ENCODE measurements at places on chromosomes 2 and 18. TPM values are rescaled to one million over a fixed set of nuclear protein-coding genes. Genes with fewer than 3 reads are reported as not detected.

GRCh38 chr2:100592226-100592625 lies 29.4 kb downstream of the PDCL3 start:
- H3K4me3 ChIP-seq, result no peak overlapping the region
- no peak for DNase-seq
- no peaks in the 10 kb centered on the region for H3K27me3 ChIP-seq
- no peaks in the 10 kb centered on the region for H3K4me1 ChIP-seq
- no peak overlapping the region for H3K27ac ChIP-seq
- no peaks in the 10 kb centered on the region for H3K36me3 ChIP-seq

- H3K27me3 ChIP-seq, result no peaks in the 10 kb centered on the region
- no peak overlapping the region for H3K27ac ChIP-seq
- DNase-seq, result no peak
- H3K36me3 ChIP-seq, result no peaks in the 10 kb centered on the region
- H3K4me3 ChIP-seq, result no peak overlapping the region
- H3K4me1 ChIP-seq, result no peaks in the 10 kb centered on the region
Measured at GRCh38 chr2:158066046-158066713, 35.5 kb upstream of the UPP2 start.

GRCh38 chr2:163593982-163594381 lies 141.8 kb downstream of the FIGN start:
- H3K36me3 ChIP-seq, result no peaks in the 10 kb centered on the region
- no peak overlapping the region for H3K4me3 ChIP-seq
- H3K4me1 ChIP-seq, result no peaks in the 10 kb centered on the region
- DNase-seq, result no peak
- H3K27me3 ChIP-seq, result no peaks in the 10 kb centered on the region

DNA sequence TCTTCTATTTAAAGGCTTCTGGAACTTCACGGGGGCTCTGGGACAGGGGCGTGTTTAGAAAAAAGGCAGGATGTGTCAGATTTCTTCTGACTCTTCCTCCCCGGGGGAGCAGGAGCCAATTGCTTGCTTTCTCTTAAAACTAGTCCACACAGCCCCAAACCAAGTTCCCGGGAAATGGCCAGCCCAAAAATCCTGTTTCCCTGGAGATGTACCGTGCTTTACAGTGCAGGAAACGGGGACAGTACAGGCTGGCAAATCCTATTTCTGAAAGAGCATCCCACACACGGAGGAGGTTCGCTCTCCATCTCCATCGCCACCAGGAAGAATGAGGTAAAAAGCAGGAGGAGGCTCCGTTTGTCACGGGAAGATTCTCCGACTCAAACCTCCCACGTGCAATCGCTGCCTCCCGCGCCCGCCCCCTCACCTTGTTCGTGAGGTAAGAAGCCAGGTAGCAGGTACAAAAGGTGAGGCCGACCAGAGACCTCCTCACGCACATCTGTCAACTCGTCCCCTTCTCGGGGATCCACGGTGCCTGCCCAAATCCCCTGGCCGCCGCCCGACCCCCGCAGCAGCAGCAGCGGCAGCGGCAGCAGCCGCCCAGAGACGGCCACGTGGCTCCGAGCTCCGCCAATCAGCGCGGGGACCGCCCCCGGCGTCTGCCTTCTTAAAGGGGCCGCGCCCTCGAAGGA lies 15.6 kb upstream of the RIOK3 start:
- peaks cover 3% of the 10 kb centered on the region for H3K4me1 ChIP-seq
- peak overlapping the region; percentile 58 for H3K4me3 ChIP-seq
- no peak overlapping the region for H3K27ac ChIP-seq

- H3K4me1 ChIP-seq, result peaks cover 6% of the 10 kb centered on the region
- no peaks in the 10 kb centered on the region for H3K27me3 ChIP-seq
- DNase-seq, result no peak
- no peak overlapping the region for H3K27ac ChIP-seq
- no peaks in the 10 kb centered on the region for H3K36me3 ChIP-seq
Measured at GRCh38 chr2:46519265-46519664, 39.9 kb downstream of the TMEM247 start.

DNA sequence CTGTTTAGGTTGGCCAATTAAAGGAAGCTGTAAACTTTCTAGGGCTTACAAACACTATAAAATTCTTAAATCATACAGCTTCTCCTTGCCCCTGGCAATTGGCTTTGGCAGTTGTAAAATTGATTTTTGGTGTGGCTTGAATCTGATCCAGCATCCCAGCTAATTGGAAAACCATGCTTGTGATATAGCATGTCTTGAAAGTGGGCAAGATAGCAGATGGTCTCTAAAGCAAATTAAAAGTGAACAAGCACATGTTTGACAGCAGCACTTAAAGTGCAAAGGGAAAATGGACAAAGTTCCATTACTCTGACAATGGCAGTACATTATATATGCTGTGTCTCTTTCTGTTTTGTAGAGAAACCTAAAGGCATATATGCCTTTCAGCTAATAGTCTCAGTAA lies 302.9 kb upstream of the NXPH2 start:
- DNase-seq, result no peak
- H3K4me1 ChIP-seq, result no peaks in the 10 kb centered on the region
- H3K27ac ChIP-seq, result no peak overlapping the region
- H3K36me3 ChIP-seq, result no peaks in the 10 kb centered on the region

GRCh38 chr18:11322006-11322405 lies 172.6 kb upstream of the PIEZO2 start:
- H3K27ac ChIP-seq, result no peak overlapping the region
- no peak for DNase-seq
- H3K4me1 ChIP-seq, result no peaks in the 10 kb centered on the region
- no peaks in the 10 kb centered on the region for H3K27me3 ChIP-seq
- H3K36me3 ChIP-seq, result no peaks in the 10 kb centered on the region
- no peak overlapping the region for H3K4me3 ChIP-seq

- H3K36me3 ChIP-seq, result no peaks in the 10 kb centered on the region
- no peak overlapping the region for H3K4me3 ChIP-seq
- H3K27ac ChIP-seq, result no peak overlapping the region
- H3K4me1 ChIP-seq, result peaks cover 18% of the 10 kb centered on the region
Measured at GRCh38 chr2:239956818-239957261, 68.3 kb downstream of the NDUFA10 start.

DNA sequence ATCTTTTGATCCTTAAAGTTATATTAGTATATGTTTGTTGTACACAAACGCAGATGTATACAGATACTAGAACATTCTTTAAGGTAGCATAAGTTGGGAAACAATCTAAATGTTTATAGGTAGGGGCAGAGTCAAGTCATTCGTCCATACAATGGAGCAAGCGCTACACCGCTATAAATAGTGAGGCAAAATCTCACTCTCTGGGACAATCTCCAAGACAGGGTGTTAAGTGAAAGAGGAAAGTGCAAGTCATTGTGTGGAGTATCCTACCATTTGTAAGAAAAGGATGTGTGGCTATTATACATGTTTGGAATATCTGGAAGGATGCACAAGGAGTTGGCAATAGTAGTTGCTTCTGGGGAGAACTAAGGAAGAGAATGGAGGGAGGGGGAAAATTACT lies 16.2 kb upstream of the FHL2 start:
- no peak for DNase-seq
- no peaks in the 10 kb centered on the region for H3K36me3 ChIP-seq
- H3K4me1 ChIP-seq, result peaks cover 11% of the 10 kb centered on the region
- no peaks in the 10 kb centered on the region for H3K27me3 ChIP-seq

DNA sequence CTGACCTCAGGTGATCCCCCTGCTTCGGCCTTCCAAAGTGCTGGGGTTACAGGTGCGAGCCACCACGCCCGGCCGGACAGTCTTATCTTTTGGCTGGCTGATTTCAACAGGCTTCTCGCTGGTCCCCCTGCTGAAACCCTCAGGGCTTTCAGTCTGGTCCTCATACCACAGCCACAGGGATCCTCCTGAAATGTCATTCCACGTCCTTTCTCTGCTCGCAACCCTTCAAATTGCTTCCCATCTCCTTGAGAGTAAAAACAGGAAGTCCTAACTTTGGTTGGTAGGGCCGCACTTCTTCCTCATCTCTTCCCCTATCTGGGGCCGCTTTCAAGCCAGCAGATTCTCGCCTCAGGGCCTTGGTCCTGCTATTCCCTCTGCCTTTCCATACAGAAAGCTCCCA lies 1.4 kb upstream of the CAB39 start:
- H3K4me3 ChIP-seq, result no peak overlapping the region
- no peak for DNase-seq
- H3K4me1 ChIP-seq, result peaks cover 3% of the 10 kb centered on the region
- no peaks in the 10 kb centered on the region for H3K36me3 ChIP-seq

GRCh38 chr2:144707736-144708326 lies 187.9 kb upstream of the ZEB2 start:
- no peaks in the 10 kb centered on the region for H3K27me3 ChIP-seq
- H3K27ac ChIP-seq, result no peak overlapping the region
- no peak overlapping the region for H3K4me3 ChIP-seq
- no peaks in the 10 kb centered on the region for H3K36me3 ChIP-seq
- no peak for DNase-seq
- peaks cover 2% of the 10 kb centered on the region for H3K4me1 ChIP-seq

DNA sequence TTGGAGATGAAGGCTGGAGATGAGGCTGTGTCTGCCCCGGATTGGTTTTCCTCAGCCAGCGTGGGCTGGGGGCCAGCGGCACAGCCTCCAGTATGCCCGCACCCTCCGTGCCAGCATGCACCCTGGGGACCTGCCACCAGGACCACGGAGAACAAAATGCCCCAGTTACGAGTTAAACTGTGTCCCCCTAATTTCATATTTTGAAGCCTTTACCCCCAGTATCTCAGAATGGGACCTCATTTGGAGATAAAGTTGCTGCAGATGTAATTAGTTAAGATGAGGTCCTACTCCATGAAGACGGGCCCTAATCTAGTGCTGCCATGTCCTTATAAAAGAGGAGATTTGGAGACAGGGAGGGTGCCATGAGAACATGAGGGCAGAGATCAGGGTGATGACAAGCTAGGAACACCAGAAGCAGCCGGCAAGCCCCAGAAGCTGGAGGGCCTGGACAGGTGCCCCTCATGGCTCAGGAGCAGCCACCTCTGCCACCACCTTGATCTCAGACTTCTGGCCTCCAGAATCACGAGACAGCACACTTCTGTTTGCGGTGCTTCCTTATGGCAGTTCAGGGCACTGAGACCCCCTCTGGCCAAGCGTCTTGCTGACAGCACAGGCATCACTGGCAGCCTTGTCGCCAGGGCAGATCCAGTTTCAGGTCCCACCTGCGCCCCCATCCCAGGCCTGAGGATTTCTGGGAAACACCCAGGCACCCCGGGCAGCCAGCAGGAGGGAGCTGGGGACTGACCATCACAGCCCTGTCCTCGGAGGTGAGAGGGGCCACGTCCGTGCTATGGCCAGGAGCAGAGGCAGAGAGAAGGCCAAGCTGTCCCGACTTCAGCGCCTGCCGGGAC lies 29.4 kb downstream of the KIF1A start:
- no peak overlapping the region for H3K4me3 ChIP-seq
- H3K36me3 ChIP-seq, result no peaks in the 10 kb centered on the region
- no peaks in the 10 kb centered on the region for H3K4me1 ChIP-seq
- no peak for DNase-seq
- no peak overlapping the region for H3K27ac ChIP-seq

DNA sequence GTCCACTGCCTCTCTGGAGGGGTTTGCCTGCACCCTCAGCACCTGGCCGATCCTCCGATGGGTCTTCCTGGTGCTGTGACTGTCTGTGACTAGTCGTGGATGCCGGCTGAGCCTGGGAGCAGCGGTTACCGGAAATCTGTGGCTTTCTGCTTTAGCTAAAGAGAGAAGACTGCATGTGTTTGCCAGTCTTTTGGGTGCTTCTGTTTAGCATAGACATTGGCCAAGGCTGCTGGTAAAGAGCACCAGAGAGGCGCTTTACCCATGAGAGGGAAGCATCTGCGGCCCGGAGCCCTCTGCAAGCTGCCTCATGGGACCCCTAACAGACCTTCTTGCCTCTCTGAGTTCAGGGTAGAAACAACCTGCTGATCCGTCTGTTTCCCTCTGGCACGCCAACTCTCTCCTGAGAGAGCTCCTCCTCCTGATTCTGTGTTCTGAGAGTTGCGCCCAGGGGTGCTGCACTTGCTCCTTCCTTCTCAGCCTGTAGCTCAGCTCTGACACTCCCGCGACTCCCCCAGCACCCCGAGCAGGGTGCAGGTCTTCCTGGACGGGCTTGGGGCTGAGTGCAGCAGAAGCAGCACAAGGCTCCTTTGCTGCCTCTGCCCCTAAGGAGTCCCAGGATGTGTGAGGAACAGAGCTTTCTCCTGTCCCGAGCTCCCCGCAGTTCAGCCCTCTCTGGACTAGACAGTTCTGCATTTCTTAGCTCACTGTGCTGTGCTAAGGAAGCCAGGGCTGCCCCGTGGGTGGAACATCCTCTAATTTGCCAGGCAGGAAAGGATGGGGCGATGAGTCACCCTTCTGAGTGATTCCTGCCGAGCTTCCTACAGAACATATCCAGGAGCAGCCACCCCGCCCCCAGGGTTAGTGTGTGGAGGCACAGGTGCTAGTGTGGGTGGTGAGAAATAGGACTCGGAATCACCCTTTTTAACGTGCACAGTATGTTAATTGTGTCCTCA lies 203.2 kb downstream of the SH3RF3 start:
- H3K4me1 ChIP-seq, result peaks cover 13% of the 10 kb centered on the region
- no peak for DNase-seq
- H3K27me3 ChIP-seq, result no peaks in the 10 kb centered on the region
- H3K27ac ChIP-seq, result no peak overlapping the region

GRCh38 chr2:12702168-12703121 lies 14.3 kb upstream of the TRIB2 start:
- H3K27ac ChIP-seq, result no peak overlapping the region
- no peaks in the 10 kb centered on the region for H3K36me3 ChIP-seq
- no peaks in the 10 kb centered on the region for H3K4me1 ChIP-seq
- DNase-seq, result no peak

The SERPINB8 gene
- polyA plus RNA-seq, result 10.5 TPM

The DSG1 gene
- not detected for polyA plus RNA-seq

The ABCB11 gene
- 0.02 TPM for polyA plus RNA-seq

The RNF152 gene
- polyA plus RNA-seq, result 2.6 TPM

The SPP2 gene
- polyA plus RNA-seq, result not detected

The COLEC12 gene
- 20.7 TPM for polyA plus RNA-seq

The G6PC2 gene
- not detected for polyA plus RNA-seq

The GPR17 gene
- polyA plus RNA-seq, result not detected

The COL4A4 gene
- polyA plus RNA-seq, result 1.5 TPM

The CFC1 gene
- polyA plus RNA-seq, result not detected

The MFSD2B gene
- 0.02 TPM for polyA plus RNA-seq

The GIGYF2 gene
- polyA plus RNA-seq, result 55.9 TPM

Data from ovary (tissue), 10 donors.